ENCODE measurements at places on chromosomes 3 and 15. TPM values are rescaled to one million over a fixed set of nuclear protein-coding genes. Genes with fewer than 3 reads are reported as not detected.

The MME gene
- not detected for total RNA-seq

The CFAP100 gene
- not detected for total RNA-seq

The B3GALNT1 gene
- total RNA-seq, result 0.15 TPM

The FGF12 gene
- 0.37 TPM for total RNA-seq

The COL7A1 gene
- 191 TPM for total RNA-seq

The STXBP5L gene
- not detected for total RNA-seq

The C3orf49 gene
- total RNA-seq, result not detected

The SLC24A5 gene
- not detected for total RNA-seq

The PTH1R gene
- 0.51 TPM for total RNA-seq

The MCF2L2 gene
- not detected for total RNA-seq

The OXTR gene
- 6.8 TPM for total RNA-seq

The ZNF80 gene
- not detected for total RNA-seq

The PARP9 gene
- 5.3 TPM for total RNA-seq

The TEX55 gene
- not detected for total RNA-seq

The NEK11 gene
- total RNA-seq, result 4.0 TPM

The SCAMP5 gene
- 11.2 TPM for total RNA-seq

The A4GNT gene
- not detected for total RNA-seq

The CGGBP1 gene
- 38.6 TPM for total RNA-seq

The GOLGA8T gene
- total RNA-seq, result 1.3 TPM

The CX3CR1 gene
- total RNA-seq, result not detected

The GOLGA6L7 gene
- not detected for total RNA-seq

The ELL3 gene
- total RNA-seq, result 1.3 TPM

The GOLGA8R gene
- total RNA-seq, result 0.15 TPM

The COL6A5 gene
- not detected for total RNA-seq

The WNT5A gene
- 0.87 TPM for total RNA-seq

The ACTRT3 gene
- total RNA-seq, result 2.5 TPM

The APOD gene
- 0.82 TPM for total RNA-seq

The JAGN1 gene
- total RNA-seq, result 67.9 TPM

The DYNLT2B gene
- total RNA-seq, result 29.0 TPM

The CHRD gene
- 0.29 TPM for total RNA-seq

The TNNC1 gene
- total RNA-seq, result 1.4 TPM

The DUOX1 gene
- total RNA-seq, result not detected

The ZMAT3 gene
- 6.3 TPM for total RNA-seq

The GOLGA6B gene
- total RNA-seq, result not detected

The CLDN1 gene
- 28.5 TPM for total RNA-seq

The ITIH1 gene
- not detected for total RNA-seq

The GPR176 gene
- total RNA-seq, result 13.2 TPM

The KLHL40 gene
- not detected for total RNA-seq

The SPATA12 gene
- total RNA-seq, result 0.46 TPM

The GXYLT2 gene
- 1.5 TPM for total RNA-seq

The VGLL4 gene
- 30.8 TPM for total RNA-seq

The IL16 gene
- 0.18 TPM for total RNA-seq

The RTP3 gene
- total RNA-seq, result not detected

The GHRL gene
- total RNA-seq, result not detected

The CCDC71 gene
- 14.9 TPM for total RNA-seq

The RABL3 gene
- 15.6 TPM for total RNA-seq

The NRG4 gene
- total RNA-seq, result 1.1 TPM

The SMCO1 gene
- not detected for total RNA-seq

The SPINK8 gene
- total RNA-seq, result not detected

The ATOSA gene
- total RNA-seq, result 5.3 TPM

The NUP210 gene
- total RNA-seq, result 40.7 TPM

The MITF gene
- 8.1 TPM for total RNA-seq

The NANOGP8 gene
- total RNA-seq, result not detected

The ATP13A5 gene
- not detected for total RNA-seq

The FBXO40 gene
- not detected for total RNA-seq

The SGO1 gene
- total RNA-seq, result 15.9 TPM

The UBAP1L gene
- total RNA-seq, result 0.48 TPM

Measured in A549 treated with RU486 at 1 μM for 4 hours (cell line).